SHP77 treated with DMSO at 0.1 percent for 48 hours (cell line): ENCODE measurements at places on chromosomes 4 and X.

DNA sequence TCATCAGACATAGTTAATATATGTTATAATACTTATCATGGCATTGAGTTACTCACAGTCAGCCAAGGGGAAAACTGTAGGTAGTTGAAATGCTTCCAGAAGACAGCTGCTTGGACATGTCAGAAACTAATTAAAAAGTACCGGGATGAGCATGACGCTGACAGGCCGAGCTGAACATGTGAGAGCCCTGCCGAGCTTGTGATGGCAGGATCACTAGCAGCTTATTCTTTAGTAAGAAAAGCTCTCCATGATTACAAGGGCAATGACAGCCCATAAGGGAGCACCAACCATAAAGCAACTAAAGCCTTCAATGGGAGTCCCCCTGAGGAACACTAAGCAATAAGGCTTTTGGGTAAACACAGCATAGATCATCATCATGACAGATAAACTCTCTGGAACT is 435.6 kb downstream of the TLL1 start:
- DNase-seq, result no peak

DNA sequence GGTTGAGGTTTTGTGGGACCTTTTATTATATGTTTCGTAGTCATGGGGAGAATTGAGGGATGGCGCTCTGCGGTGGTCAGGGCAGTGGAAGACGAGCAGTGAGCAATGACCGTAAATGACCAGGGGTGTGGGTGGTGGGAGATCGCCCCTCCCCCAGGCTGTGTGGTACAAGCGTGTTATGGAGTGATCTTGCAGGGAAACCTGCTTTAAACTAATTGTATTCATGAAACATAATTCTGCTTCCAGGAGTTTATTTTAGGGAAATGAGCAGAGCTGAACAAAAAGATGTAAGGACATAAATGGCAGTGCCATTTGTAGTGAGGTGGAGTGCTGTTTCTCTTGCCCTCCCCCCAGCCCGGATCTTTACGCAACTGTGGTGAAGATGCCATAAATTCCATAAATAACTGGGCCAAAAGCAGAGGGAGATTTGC is 20.2 kb downstream of the GYG2 start:
- no peak for DNase-seq

DNA sequence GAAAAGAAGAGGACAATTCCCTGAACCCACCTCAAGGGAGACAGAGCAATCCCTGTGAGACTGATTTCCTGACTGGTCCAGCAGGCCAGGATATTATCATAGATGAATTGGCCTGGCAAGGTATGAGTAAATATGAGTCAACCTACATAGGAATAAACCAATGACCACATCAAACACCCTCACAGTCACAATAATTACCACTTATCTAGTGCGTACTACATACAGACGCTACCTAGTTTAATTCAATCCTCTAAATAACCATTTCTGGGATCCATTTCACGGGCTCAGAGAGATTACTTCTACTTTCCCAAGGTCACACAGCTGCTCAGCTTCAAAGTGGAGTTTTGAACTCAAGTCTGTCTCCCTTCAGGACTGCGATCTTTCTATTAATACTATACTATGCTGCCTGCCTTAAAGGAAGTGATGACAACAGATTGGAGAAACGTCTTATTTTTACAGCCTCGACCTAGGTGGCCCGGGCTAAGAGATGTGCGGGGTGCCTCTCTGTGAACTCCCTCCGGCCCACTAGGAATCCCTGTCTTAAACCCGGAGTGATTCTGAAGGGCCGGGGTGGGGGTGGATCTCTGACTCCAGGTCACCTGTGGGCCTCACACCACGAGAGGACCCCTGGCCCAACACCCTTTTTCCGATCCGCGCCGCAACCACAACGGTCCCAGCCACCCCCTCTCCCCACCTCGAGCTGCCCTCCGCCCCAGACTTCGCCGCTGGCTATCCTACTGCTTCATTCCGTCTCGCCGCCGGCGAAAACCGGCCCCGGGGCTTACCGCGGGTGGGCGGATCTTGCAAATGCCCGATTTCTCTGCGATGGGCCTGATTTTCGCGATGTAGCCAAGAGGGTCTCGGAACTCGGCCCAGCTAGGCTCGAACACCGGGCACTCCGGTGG is 800 bp downstream of the KDM5C start:
- no peak for DNase-seq

DNA sequence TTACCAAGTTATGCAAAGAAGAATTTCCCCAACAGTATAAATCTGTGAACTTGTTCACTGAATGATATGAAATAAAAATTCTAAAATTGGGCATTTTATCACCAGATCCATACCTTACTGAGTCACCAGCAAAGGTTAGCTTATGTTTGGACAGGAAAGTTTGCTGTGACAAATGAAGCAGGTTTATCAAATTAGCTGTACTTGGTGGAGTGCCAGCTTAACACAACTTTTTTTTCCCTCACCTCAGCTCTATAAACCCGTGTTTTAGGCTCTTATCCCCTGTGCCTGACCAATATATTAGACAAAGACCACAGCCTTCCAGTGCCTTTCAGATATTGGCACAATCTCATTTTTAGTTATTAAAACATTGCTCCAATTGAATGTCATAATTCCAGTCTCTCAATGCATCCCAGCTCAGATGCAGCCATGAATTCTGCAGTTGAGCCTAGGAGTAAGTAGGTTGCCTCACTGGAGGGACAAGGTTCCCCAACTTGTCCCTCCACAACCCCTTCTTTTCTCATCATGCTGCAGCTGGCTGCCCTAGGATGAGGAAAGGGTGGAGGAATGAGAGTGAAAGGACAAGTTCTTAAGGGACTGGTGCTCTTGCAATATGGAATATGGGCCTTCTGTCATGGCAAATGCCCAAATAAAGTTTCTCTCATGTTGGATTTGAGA is 27.0 kb upstream of the PDGFC start:
- no peak for DNase-seq

GRCh38 chrX:131827935-131828334 is 195.2 kb upstream of the STK26 start:
- DNase-seq, result no peak

DNA sequence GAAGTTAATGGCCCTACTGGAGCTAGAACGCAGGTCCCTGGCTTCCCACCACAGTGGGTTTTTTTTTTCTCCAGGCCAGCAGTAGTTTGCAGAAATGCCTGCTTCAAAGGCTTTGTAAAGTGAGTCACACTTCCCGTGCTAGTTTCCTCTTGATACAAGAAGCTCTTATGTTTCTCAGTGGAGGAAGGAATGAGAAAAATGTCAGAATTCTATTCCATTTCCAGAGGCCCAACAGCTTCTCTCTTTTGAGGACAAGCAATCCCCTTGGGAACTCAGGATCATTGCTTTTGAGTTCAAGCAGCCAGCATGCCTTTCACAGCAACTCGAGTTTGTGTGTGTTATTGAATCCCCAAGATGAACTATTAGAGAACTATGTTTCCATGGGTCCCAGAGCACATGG is 134.3 kb downstream of the GUCY2F start:
- DNase-seq, result no peak

DNA sequence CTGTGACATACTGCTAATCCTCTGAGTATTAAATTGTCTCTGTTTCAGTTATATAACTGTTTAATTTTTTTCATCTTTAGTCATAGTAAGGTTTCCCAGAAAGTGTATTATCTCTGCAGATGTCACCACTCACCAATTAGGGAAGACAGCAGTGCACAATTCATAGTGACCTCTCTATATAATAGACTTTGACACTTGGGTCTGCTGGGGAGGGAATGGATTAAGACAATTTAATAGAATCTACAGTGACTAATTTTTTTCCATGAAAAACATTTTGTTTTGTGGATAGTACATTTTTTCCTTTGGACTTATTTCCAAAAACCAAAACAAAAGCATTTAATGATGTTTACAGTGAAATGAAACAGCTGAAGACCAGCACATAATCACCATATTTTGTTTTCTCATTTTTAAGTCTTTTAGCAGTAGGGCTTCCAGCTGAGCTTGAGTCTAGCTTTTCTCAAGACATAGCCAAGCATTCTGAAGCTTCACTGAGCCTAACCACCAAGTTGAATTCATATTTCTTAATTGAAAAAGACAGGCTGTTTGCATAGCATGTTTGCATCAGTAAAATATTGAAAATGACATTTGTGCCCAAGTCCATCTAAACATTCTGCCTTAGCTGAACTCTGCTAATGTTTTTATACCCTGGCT is 69.5 kb downstream of the PCDH19 start:
- no peak for DNase-seq
